ENCODE measurements at places on chromosomes 5 and 9. TPM values are rescaled to one million over a fixed set of nuclear protein-coding genes. Genes with fewer than 3 reads are reported as not detected.

- no peak for DNase-seq
Observed at GRCh38 chr9:77224746-77225312, 47.5 kb downstream of the VPS13A start.

DNA sequence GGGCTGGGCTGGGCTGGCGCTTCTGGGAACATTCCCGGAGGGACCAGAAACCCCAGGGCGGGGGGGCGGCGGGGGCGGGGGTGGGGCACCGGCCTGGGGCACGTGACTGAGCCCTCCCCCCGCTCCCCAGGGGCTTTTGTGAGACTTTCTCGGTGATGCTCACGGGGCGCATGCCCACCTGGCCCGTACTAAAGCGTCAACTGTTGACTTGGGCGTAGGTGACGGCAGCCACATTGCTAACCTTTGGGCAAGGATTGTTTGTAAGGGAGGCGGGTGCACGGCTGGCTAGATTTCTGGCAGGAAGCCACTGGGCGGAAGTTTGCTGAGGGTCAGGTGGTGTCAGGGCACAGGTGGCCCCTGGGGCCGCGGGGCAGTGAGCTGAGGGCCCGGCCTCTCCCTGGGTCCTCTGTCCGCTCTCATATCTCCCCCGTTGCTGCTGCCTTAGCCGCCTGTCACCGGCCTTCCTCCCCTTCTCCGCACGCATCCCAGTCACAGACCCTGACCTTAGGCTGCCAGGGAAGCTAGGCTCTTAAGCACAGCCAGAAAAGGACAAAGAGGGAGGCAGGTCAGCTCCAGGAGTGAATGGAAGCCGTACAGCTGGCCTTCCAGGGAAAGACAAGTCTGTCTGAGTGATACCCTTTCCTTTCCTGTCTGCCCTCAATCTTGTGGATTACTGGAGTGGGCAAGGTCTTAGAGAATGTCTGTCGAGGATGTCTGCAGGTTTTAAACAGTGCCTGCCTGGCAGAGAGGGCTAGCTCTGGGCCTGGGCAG, 812 bp downstream of the CACFD1 start:
- DNase-seq, result no peak

DNA sequence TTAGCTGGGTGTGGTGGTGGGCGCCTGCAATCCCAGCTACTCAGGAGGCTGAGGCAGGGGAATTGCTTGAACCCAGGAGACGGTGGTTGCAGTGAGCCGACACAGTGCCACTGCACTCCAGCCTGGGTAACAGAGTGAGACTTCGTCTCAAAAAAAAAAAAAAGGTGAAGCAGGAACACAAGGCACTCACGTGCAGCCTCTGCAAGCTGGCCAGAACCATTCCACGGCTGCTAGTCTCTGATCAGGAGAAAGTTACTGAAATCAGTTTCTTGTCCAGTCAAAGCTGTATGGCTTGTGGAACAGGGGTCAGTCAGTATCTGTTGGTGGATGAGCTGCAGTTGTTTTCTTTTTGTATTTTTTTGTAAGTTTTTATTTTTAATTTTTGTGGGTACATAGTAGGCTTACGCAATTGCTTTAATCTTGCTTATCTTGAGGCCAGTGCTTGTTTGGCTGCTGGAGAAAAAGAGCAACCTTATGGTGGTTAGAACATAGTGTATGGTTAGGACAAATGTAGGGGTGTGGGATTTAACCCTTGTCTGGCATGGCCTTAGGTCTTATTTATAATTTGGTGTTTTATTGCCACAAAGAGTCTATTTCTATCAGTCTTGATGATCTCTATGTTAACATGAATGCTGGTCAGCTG, 32.7 kb upstream of the GTF2H2C start:
- DNase-seq, result no peak

GRCh38 chr9:121937240-121937639, 155.9 kb downstream of the TTLL11 start:
- DNase-seq, result no peak

- DNase-seq, result no peak
Observed at GRCh38 chr9:98228392-98229089, 26.9 kb downstream of the TBC1D2 start.

DNA sequence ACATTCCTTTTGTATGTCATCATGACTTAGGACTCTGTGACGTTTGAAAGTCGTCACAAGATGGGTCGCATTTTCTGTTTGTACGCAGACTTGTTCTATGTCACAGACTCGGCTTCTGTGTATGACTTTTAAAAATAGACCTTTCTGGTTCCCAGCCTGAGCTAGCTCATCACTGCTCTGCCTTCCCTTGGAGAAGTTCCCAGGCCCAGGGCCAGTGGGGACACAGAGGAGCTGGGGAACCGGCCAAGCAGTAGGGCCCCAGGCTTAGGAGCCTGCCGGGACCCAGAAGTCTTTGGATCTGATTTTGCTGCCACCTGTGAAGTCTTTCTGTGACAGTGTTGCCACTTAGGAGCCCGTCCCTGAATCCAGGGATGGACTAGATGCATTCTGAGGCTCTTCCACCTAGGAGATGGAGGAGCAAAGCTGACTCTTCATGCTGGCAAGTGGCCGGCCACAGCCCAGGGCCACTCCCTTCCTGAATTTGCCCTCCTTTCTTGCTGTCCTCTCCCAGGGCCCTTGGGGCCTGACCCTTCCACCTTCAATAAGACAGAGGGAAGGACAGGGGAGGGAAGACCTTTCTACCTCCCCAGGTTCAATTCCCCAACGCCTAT, 18.1 kb upstream of the UBE2QL1 start:
- DNase-seq, result peak; percentile 73

DNA sequence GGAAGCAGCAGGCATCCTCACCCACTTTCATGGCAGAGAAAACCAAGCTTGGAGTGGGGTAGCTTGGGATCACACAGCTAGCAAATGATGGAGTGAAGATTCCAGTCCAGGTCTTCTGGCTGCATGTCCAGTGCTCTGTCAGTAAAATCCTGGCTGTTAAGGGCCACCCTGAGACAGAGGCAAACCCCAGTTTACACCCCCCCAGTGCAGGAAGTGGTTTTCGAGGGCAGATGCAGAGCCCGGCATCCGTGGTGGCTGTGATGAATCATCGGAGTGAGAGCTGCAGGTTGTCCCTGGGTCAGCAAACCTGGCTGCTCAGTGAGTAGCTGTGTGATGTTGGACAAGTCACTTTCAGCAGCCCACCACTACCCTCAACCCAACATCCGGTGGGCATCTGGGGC, 115.4 kb downstream of the RGS3 start:
- no peak for DNase-seq

DNA sequence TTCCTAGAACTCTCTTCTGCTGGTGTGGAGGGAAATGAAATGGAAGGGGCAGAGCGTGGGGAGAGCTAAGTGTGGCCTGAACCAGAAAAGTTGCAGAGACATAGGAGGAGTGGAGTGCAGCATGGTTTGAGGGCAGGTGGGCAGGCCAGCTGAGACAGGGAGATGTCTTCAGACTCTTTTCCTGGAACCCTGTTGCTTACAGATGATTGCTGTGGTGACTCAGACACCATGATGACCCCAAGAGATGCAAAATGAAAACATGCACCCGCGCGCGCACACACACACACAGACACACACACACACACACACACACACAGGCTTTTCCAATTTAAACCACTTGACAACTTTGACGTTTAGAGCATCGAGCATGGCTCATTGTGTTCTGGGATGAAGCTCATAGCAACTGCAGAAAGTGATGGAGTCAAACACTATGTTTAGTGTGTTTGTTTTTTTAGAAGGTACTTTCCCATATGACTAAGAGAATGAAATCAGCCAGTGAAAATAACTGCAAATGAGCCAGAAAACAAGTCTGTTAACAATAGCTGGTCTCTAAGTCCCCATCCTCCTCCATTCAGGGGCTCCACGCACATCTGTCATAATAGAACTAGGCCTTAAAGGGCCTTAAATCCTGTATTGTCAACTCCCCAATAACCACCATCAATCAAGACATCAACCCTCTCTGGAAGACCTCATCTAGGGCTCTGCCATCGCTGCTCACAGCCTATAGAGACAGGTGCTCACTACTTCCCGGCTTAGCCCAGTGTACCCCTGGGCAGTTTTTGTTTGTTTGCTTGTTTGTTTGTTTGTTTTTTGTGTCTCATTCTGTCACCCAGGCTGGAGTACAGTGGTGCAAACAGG, 9.6 kb downstream of the TMOD1 start:
- no peak for DNase-seq

DNA sequence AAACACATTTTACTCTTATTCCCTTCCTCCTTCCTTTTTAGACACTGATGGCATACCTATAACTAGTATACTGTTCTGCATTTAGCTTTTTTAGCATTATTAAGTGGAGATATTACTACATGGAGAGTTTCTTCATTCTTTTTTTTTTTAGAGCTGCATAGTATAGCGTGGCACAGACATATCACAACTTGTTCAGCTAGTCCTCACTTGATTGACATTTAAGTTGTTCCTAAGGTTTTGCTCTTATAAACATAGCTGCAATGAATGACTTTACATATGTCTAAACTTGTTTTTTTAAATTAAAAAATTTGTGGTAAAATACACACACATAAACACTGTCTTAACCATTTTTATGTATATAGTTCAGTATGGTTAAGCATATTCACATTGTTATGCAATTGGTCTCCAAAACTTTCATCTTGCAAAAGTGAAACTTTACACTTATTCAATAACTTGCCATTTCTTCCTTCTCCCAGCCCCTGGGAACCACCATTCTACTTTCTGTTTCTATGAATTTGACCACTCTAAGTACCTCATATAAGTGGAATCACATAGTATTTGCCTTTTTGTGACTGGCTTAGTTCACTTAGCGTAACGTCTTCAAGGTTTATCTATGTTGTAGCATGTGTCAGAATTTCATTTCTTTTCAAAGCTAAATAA, 48.7 kb downstream of the ANKDD1B start:
- DNase-seq, result no peak

- peak; percentile 36 for DNase-seq
Observed at GRCh38 chr5:157303667-157304327, 37.9 kb downstream of the CYFIP2 start.

- no peak for DNase-seq
Observed at GRCh38 chr5:63125862-63126261, 547.2 kb downstream of the LRRC70 start.

The TUSC1 gene
- 21.6 TPM for total RNA-seq

The SLC36A3 gene
- total RNA-seq, result not detected

The CEMIP2 gene
- total RNA-seq, result 7.3 TPM

The CDC20B gene
- total RNA-seq, result not detected

The CDH6 gene
- 4.3 TPM for total RNA-seq

The SOX30 gene
- total RNA-seq, result not detected

The RPL12 gene
- total RNA-seq, result 496 TPM

Measured in heart left ventricle (tissue), 16 donors.